GM13976 (cell line): ENCODE measurements at places on chromosomes 5 and 9.

DNA sequence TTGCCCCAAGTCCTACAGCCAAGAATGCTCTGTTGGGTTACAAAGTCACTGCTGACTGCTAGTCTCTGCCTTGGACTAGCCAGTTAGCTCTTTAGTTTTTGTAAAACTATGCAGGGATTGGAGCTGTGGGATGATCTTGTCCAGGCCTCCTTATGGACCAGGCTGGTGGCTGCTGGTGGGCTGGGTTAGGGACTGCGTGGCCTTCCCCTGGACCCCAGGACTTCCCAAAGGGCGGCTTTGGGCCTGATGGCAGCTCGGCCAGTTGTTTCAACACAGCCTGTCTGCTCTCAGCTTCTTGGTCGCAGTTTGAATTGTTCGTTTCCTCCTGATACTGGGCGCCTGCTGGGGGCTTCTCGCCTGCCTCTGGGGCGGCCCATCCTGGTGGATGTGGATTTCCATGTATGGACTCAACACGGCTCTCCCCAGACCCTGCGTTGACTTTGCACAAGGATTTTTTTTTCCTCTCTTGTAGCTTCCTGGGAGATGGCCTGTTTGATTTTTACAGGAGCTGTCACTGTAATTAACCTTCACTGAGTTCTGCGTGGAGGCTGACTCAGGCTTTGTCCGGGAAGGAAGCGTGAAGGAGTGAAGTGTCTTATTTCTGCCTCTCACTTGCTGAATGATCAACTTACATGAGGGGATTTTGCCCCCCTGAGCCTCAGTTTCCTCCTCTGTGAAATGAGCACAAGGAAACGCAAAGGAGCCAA lies 91.9 kb upstream of the NEURL1B start:
- no peak for DNase-seq

- DNase-seq: no peak
Observed at GRCh38 chr5:137710086-137710485, 25.8 kb downstream of the KLHL3 start.

GRCh38 chr5:180153991-180154390 lies 55.0 kb downstream of the RASGEF1C start:
- no peak for DNase-seq

DNA sequence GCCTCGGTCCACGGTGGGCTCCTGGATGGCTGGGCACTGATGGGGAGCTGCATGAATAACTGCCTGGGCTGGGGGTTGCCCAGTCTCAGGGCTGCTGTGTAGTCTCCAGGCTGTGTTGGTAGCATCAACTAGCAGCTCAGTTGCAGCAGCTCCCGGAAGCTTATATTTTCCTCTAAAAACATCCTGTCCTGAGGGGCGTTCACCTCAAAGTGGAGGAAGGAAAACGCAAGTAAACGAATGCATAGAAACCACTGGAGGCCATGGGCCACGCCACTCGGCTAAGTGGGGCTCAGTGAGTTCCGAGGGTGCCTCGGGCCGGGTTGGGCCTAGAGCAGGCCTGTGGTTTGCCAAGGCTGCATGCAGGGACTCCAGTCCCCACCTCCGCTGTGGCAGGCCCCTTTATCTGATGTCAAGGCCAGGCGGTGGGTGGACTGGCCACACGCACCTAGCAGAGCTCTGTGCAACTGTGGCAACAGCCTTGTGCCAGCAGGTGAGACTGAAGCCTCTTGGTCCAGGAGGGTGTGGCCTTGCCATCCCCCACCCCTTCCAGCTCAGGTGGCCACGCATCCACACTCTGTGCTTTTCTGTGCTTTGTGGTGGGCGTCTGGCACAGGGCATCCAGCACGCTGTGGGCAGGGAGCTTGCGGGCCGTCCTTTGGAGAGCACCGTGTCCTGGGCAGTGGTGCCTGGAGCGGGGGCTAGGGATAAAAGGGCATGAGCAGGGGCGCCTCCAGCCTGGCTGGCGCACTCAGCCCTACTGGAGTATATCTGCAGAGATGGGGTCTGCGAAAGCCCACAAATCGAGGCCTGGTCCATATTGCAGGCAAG lies 15.1 kb downstream of the TCF7 start:
- DNase-seq: no peak

GRCh38 chr5:39526914-39527477 lies 102.2 kb upstream of the DAB2 start:
- DNase-seq: no peak

GRCh38 chr9:37692622-37693221 lies 42.0 kb downstream of the FRMPD1 start:
- no peak for DNase-seq

DNA sequence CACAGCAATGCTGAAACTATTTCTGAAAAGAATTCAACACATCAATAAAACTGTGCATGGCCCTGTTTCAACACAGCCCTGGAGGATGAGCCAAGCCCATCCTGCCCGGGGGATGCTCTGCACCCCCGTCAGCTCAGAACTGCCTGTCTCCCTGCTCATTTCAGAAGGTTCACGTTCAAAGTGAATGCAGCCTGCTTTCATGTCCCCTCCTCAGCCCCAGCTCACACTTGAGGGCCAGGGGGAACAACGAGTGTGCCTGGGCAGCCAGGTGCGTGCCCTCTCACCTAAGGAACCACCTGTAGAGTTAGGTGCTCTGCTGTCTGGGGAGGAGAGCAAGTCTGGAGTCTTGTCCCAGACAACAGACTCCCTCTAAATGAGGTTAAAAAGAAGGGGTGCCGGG lies 348.5 kb upstream of the IRX2 start:
- no peak for DNase-seq

- peak; percentile 66 for DNase-seq
Observed at GRCh38 chr5:151770383-151771258, 1.1 kb upstream of the G3BP1 start.

DNA sequence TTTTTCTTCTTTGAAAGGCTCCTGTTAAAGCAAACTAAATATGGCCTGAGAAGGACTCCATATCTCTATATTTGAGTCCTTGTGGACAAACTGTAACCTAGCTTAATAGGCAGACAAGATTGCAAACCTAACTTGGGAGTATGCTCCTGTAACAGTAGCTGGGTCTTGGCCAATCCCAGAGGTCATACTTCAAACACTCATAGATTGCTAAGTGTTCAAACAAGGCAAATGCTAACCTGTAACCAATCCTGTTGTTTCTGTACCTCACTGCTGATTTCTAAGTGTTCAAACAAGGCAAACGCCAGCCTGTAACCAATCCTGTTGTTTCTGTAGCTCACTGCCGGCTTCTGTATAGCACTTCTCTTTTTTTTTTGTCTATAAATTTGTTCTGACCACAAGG lies 50.6 kb upstream of the CLK4 start:
- DNase-seq: no peak

- DNase-seq: no peak
Observed at GRCh38 chr9:131346559-131346958, 47.3 kb upstream of the PRRC2B start.

- DNase-seq: no peak
Observed at GRCh38 chr9:116005205-116005604, 148.4 kb upstream of the PAPPA start.

DNA sequence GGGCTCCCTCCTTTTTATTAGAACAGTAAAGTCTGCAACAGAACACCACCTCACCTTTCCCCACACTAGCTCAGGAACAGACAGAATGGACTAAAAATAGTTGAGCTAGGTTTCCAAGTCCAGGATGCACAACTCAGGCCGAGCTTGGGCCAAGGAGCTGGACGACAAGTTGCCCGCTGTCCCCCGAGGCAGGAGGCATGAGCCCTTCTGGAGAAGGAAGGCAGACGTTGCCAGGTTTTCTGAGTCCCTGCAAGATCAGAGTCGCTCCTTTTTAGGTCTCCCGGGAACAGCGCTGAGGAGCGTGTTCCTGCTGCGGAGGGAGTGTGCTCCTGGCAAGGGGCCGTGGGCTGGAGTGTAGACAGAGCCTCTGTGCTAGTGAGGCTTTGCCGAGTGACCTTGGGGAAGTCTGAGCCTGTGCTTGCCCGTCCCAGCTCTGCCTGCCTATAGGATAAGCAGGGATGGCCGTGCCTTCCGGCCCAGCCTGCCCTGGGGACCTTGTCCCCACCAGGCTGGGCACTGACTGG lies 121.6 kb downstream of the WNK2 start:
- no peak for DNase-seq

DNA sequence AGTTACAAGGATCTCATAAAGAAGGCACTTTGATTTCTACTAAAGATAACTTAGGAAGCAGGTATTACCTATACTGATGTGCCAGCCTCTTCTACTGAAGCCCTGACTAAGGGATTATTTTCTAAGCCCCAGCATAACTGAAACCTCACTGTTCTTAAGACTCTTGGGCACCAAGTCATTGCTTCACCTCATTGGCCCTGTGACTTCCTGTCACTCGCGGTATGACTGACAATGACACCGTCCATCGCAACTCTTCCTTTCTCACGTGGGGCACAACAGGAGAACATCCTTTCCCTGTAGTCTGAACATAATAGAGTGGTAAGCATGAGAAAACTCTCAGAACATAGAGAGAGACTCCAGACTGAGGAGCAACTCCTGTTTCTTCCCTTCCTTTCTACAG lies 6.4 kb downstream of the OR2V2 start:
- DNase-seq: no peak

DNA sequence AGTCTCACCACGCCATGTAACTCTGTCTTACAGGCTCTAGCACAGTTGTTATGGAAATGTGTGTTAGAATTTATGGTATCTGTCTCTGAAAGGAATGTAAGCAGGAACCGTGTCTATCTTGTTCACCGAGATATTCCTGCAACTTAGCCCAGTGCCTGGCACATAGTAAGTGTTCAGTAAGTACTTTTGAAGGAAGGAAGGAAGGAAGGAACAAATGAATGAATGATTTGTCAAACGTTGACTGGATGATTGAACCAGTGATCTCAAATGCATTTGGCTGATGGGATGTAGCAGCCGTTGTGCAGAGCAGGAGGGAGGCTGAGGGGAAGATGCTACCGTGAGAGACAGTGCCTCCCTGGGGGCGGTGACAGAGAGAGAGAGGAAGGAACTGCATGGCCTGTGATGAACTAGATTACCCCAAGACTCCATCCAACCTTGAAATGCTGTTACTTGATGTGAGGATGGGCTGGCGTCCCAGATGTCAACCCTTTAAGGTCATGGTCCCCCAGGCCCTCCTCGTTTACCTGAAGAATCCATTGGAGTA lies 47.5 kb upstream of the PPARGC1B start:
- no peak for DNase-seq

- DNase-seq: no peak
Observed at GRCh38 chr9:93326056-93326455, 125.4 kb upstream of the FAM120A start.

DNA sequence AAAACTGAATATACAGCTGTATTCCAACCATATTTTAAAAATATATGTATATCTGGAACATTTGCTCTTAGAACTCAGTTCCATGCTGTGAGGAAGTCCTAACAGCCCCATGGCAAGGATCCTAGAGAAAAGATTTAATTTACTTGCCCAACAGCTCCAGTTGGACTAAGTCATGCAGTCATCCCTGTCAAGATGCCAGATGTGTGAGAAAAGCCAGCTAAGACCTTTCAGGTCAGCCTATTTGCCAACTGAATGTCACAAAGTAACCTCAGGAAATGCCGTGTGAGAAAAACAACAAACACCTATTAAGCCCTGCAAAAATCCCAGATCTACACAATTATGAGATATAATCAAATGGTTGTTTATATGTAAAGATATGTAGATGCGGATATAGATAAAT lies 416.3 kb downstream of the NR2F1-AS1 start:
- DNase-seq: no peak

DNA sequence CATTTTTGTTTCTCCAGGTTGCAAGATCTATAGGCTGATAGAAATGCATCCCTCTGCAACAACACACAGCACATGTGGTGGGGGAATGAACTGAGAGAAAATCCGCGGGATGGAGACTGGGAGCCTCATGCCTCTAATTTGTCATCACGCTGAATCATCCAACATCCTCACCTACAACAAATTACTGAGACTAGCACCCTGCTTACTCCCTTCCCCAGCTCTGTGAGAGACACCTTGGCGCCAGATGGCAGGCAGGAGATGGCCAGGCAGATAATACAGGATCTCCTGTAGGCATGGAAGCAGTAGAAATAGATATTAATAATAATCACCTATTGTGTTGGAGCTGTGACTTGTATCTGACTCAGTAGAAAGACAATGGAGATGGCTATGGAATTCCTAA lies 276.9 kb downstream of the SEMA5A start:
- no peak for DNase-seq

DNA sequence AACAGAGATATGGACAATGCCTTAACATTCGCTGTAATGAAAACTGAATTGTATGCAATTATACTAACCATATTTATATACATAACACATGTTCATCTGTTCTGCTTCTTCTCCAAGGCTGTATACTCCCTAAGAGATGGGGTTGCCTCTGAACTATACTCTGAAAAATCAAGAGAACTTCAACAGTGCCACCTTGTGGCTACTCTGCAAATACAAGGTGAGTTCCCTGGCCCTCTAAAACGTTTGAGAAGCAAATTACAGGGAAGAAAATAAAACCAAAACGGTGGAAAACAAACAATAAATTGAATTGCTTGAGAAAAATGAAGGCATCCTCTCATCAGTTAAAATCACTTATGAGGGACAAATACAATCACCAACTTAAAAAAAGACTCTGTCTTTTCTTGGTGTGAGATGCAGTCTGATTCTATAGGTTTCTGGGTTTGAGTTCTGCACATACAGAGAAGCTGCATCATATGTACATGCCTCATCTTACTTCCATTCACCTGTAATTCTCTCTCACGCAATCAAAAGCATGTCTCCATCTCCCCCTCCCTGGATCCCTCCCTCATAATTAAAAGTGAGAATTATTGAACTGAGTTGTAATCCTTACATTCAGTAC lies 98.6 kb downstream of the FBXW11 start:
- DNase-seq: peak; percentile 30

DNA sequence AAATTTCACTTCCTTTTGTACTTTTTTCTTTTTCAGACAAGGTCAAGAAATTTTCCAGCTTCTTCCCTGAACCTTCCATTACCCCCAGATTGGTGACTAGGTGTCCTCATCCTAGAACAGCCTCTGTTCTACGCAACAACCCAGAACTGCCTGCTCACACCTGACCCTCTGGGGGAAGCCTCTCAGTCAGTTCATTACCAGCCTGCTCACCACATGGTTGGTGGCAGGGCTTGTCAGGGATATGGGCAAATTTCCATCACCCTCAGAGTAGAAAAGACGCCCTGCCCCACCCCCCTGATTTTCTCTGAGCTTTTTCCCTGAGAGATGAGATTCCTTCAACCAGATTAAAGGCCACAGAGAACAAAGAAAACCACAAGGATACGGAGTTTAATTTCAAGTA lies 5.3 kb upstream of the CFAP95 start:
- no peak for DNase-seq
